ENCODE measurements at places on chromosomes 16 and 17.
A peak's percentile ranks its signal among the peaks of the same experiment; 100 is the strongest.

GRCh38 chr17:1485423-1486376 lies 6.8 kb downstream of the MYO1C start:
- DNase-seq = peak; percentile 55

GRCh38 chr16:17590711-17591654 lies 120.2 kb upstream of the XYLT1 start:
- peak; percentile 56 for DNase-seq

- DNase-seq = no peak
Measured at GRCh38 chr17:18951941-18952842, at the start of gene SLC5A10. Gene SLC5A10 (plus strand): TSS chr17:18952165. CDS start chr17:18952206, 41 bp downstream.

DNA sequence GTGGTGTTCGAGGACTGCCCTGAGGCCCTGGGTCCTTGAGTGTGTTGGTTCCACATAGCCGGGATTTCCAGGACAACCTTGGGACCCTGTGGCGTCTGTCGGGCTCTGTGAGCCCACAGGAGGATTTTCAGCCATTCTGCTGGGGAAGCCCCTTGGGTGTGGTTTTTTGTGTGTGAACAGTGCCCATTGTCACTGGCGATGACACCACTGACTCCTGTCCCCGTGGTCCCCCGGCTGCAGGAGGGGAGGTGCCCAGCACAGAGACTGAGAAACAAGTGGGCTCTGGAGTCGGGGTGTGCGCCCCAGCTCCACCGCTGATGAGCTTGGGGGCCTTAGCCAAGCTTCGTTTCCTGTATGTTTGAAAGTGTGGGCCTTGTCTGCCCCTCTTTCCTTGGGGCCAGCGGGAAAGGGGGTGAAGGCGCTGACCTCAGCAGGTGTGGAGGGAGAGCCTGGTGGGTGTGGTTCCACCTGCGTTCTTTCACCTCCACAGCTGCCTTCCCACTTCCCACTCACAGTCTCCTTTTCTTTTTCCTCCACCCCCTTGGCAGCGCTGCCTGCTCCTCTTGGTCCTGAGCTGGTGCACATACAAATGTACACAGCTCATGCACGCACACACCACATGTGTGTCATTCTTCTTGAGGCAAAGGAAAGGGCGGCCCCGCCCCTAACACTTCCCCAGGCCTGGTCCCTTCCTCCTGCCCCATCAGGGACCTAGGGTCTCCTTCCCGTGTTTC lies 16.1 kb downstream of the MGRN1 start:
- peak; percentile 6 for DNase-seq

DNA sequence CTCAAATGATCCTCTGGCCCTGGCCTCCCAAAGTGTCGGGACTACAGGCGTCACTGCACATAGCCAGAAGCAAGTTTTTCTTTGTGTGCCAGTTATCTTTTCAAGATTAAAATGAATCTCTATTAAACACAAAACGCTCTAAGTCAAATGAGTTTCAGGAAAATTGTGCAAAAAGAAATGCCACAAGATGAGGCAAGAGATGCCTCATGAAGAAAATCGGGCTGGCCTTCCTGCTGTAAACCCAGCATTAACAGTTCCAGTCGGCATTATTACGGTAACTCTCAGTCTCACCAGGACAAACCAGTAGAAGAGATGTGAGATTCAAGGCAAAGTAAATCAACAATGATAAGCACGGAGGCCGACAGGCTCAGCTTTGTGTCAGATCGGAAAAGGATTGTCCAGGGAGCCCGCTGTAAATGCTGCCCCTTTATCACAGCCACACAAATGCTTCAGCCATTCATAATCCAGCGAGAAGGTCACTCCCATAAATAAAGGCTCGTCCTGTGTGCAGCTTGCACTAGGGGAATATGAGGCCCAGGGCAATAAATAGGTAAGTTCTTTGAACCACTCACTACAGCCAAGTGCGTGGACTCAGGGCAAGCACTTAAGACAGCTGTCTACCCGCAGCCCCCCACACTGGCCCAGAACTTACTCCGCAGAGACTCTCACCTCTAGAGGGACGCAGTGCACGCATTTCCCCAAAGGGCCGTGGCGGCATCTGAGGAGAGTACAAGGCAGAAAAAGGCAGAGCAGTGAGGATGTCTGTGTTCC lies 27.2 kb downstream of the NPLOC4 start:
- no peak for DNase-seq

DNA sequence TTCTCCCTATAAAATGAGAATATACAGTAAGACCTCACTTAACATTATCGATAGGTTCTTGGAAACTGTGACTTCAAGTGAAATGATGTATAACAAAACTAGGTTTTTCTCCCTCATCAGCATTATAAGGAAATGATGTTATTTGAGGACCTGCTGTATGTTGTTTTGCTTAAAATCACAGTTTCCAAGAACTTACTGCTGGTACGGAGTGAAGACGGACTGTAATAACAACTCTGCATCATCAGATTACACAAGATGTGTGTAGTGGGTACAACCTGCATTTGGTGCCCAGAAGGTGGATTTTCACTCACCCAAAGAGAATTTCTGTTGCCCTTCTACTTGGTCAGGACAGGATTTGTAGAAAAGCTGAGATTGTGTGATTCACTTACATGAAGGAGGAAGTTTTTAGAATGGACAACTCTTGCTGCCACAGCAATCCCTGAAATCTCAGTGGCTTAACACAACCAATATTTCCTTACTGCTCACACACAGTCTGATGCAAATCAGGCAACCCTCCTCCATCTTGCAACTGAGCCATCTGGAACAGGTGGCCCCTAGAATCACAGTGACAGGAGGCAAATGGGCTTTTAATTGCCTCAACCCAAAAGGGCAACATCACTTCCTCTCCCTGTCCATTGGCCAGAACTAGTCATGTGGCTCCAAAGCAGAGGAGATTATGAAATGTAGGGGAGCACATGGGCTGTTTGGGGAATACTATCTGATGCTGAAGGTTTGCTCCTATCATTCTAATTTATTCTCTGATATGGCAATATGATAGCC lies 67.6 kb upstream of the CACNG5 start:
- no peak for DNase-seq

- no peak for DNase-seq
Measured at GRCh38 chr16:85376292-85377095, 236.6 kb upstream of the GSE1 start.

GRCh38 chr17:48025904-48026501 lies 11.6 kb downstream of the COPZ2 start:
- DNase-seq = no peak

- no peak for DNase-seq
Measured at GRCh38 chr16:5054876-5055865, 10.6 kb downstream of the C16orf89 start.

GRCh38 chr17:74345433-74346241 lies 16.0 kb downstream of the BTBD17 start:
- DNase-seq = no peak

DNA sequence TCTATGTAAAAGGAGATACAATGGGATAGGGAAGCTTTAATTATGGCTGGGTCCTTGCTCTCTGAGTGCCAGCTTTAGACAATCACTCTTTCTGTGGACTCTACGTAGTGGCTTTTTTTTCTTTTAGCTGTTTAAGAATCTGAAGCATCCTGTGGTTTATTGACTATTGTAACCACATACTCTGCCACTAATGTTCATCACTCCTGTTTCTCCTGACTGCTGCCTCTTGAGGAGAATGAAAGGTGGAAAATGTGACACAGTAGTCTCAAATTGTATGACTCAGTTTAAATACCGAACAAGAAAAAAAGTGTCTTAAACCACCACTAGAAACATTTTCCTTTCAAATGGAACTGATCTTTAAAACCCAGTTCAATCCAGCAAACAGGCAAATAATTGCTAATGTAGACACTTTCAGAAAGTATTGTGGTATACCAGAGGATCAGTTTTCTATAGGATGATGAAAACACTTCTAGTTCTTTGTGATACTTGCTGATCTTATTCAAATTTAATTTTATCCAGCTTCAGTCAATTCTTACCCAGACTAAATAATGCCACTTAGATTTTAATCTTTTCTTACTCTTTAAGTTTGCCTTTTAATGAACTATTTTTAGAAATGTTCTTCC lies 302.7 kb upstream of the PMFBP1 start:
- DNase-seq = no peak

DNA sequence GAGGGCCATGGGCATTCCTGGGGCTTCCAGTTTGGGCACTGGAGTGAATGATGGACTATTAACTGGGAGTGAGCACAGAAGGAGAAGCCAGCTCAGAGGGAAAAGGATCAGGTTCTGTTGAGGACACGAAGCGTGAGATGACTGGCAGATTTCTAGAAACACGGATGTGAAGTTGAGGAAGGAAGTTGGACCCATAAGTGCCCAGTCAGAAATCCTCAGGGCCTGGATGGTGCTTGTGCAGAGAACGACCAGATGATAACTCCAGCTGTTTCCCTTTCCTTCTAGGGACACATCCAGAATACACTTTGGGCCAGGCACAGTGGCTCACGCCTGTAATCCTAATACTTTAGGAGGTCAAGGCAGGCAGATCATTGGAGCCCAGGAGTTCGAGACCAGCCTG lies 23.3 kb upstream of the ANKRD40CL start:
- no peak for DNase-seq

DNA sequence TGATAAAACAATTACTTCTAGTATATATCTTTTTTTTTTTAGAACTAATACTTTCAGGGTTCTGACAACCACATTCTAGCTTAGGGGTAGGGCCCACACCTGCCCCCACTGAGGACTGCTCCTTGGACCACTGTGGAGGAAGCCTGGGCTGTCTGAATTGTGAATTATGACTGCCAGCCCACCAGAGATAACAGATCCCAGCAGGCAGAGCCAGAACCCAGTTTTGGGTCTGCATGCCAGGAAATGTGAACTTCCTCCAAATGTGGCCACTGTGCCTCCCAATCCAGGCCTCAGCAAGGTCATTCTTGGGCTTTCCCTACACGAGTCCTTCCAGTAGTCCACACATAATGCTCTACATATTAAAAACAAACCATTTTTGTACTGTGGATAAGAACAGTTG lies 15.9 kb downstream of the VEZF1 start:
- DNase-seq = no peak

- no peak for DNase-seq
Measured at GRCh38 chr16:48820379-48820778, 210.4 kb upstream of the N4BP1 start.

DNA sequence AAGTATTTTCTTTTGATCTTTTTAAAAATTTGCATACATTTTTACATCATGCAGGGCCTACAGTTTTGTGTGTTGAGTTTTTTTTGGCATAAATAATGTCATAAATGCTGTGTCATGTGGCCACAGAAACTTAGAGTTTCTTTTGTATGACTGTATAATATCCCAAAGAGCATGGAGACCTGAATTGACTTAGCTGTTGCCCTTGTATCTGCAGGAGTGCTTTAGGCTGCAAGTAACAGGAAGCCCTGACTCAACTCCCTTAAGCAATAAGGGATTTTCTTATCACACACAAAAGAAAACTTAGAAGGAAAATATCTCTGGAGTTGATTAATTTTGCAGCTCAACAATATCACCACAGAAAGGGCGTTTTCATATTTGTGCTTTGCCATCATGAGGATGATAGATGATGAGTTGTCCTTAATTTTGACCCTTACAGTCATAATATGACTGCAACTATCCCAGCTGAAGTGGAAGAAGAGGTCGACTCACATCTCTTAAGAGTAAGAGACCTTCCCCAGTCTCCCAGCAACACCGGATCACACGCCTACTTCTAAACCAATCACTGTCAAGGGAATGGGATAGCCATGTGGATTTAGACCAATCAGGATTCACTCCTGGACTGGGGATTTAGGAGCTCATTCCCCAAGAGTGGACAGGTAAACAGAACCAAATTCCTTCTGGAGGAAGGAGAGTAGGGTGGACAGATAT lies 138.9 kb downstream of the GSG1L start:
- no peak for DNase-seq

DNA sequence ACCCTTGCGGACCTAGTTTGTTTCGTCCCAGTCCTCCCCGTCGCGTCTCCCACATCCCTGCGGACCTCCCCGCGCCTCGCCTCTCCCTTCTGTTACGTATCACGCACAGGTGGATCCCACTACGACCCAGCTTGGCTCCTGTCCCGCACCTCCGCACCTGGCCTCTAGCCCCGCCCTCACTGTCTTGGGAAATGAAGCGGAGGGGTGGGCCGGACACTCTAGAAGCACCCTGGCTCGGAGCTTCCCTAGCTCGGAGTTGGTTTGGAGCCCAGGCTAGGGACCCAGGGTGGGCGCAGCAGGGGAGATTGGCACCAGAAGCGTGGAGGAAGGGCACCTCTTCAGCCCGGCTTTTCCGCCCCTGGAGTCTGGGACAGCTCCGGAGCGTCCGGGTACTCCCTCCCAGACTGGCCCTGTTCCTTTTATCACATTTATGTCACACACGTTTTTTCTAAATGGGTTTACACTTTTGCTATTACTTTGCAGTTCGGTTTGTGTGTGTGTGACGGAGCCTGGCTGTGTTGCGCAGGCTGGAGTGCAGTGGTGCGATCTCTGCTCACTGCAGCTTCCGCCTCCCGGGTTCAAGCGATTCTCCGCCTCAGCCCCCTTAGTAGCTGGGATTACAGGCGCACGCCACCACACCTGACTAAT lies 1.4 kb upstream of the CEMP1 start:
- peak; percentile 75 for DNase-seq

DNA sequence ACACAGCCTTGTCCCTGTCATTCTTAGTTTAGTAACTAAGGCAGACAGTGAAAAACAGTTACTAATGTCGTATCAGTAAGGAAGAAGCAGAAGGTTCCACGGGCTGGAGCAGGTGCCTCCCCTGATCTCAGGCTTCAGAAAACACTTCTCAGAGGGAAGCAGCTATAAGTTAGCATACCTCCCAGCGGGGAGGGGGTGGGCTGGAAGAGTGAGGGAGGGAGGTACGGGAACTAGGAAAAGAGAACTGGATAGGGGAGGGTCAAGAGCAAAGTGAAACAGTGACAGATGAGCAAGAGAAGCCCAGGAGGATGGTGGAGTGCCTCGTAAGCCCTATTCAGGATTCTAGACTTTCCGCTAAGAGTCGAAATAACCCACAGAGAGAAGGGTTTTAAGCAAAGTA lies 186.3 kb upstream of the XYLT1 start:
- no peak for DNase-seq

DNA sequence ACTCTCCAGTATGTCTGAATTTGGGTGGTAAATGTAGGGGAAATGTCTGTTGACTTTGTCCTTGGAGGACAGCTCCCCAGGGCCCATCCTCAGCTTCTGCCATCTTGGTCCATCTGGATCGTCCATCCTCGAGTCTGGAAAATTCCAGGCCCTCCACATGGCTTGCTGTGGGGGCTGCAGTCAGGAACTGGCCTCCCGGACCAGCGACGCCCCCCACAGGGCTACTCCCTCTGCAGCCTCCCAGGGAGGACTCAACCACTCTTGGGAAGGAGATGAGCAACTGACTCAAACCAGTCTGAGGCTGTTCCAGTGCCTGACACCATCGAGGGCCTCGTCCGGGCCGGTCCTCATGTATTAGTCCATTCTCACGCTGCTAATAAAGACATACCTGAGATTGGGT lies 5.5 kb upstream of the ZG16B start:
- no peak for DNase-seq

GRCh38 chr16:27522173-27522707 lies 27.5 kb downstream of the GTF3C1 start:
- DNase-seq = no peak

- no peak for DNase-seq
Measured at GRCh38 chr16:84631886-84632285, 14.0 kb upstream of the COTL1 start.

GRCh38 chr17:354651-355556 lies 2.3 kb upstream of the RPH3AL start:
- DNase-seq = no peak

GRCh38 chr16:66695935-66696668 lies 441 bp downstream of the CMTM4 start:
- peak; percentile 17 for DNase-seq
